Prostate gland (tissue), 2 donors: ENCODE measurements at places on chromosomes 5 and 9. TPM values are rescaled to one million over a fixed set of nuclear protein-coding genes. Genes with fewer than 3 reads are reported as not detected.

The FIBCD1 gene
- 13.2 TPM for total RNA-seq

The PROB1 gene
- total RNA-seq, result 2.4 TPM

The CDC25C gene
- 0.14 TPM for total RNA-seq

The PITX1 gene
- total RNA-seq, result 6.8 TPM

The C9orf152 gene
- total RNA-seq, result 9.0 TPM

The PTGES2 gene
- total RNA-seq, result 89.4 TPM

The SLC35A4 gene
- 61.8 TPM for total RNA-seq

The HSPB3 gene
- 1.7 TPM for total RNA-seq

The SPTAN1 gene
- total RNA-seq, result 130 TPM

The DPH7 gene
- total RNA-seq, result 34.3 TPM

The TMC1 gene
- total RNA-seq, result 3.0 TPM

The IFNA10 gene
- not detected for total RNA-seq

The NR2F1-AS1 gene
- 11.9 TPM for total RNA-seq

The NSA2 gene
- 130 TPM for total RNA-seq

The LHX3 gene
- 1.3 TPM for total RNA-seq

The TMEM245 gene
- total RNA-seq, result 57.7 TPM

The GRIN1 gene
- 0.59 TPM for total RNA-seq

The CD72 gene
- 3.0 TPM for total RNA-seq

The CARD9 gene
- total RNA-seq, result 1.5 TPM

The MUSK gene
- 0.64 TPM for total RNA-seq

The PCDHA5 gene
- total RNA-seq, result not detected

The SH3TC2 gene
- 69.1 TPM for total RNA-seq

The DDX4 gene
- 34.9 TPM for total RNA-seq
